Vagina (tissue), 2 donors: ENCODE measurements at places on chromosomes 3 and 15.

- H3K27ac ChIP-seq: no peak overlapping the region
- H3K4me3 ChIP-seq: no peak overlapping the region
- H3K4me1 ChIP-seq: no peaks in the 10 kb centered on the region
- no peaks in the 10 kb centered on the region for H3K36me3 ChIP-seq
- DNase-seq: no peak
Observed at GRCh38 chr3:144429719-144430121, 458.1 kb downstream of the DIPK2A start.

GRCh38 chr3:9915254-9916141, 1.4 kb upstream of the IL17RC start:
- no peaks in the 10 kb centered on the region for H3K36me3 ChIP-seq
- H3K4me1 ChIP-seq: peaks cover 61% of the 10 kb centered on the region
- H3K27ac ChIP-seq: peak overlapping the region; percentile 90
- DNase-seq: no peak

- H3K36me3 ChIP-seq: no peaks in the 10 kb centered on the region
- H3K4me3 ChIP-seq: no peak overlapping the region
- no peak overlapping the region for H3K27ac ChIP-seq
- DNase-seq: no peak
- no peaks in the 10 kb centered on the region for H3K4me1 ChIP-seq
Observed at GRCh38 chr3:194064380-194065332, 71.3 kb upstream of the HES1 start.

DNA sequence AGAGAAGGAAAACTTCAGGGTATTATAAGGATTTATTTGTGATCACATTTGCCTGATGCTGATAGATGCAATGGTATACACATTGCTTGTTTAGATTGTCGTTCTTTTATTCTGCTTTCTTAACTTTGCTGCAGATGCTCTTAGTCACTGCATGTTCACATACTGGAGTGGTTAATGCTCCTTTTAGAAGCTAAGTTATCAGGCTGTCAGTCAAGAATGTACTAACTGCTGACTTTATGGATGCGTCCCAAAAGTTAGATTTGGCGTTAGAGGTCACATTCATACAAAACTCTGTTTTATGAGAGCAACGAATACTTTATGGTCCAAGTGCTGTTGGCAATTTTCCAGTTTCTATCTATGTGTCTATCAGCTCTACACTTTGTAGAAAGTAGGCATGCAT, 160.7 kb downstream of the BBX start:
- no peak for DNase-seq
- no peak overlapping the region for H3K4me3 ChIP-seq
- H3K27me3 ChIP-seq: no peaks in the 10 kb centered on the region

DNA sequence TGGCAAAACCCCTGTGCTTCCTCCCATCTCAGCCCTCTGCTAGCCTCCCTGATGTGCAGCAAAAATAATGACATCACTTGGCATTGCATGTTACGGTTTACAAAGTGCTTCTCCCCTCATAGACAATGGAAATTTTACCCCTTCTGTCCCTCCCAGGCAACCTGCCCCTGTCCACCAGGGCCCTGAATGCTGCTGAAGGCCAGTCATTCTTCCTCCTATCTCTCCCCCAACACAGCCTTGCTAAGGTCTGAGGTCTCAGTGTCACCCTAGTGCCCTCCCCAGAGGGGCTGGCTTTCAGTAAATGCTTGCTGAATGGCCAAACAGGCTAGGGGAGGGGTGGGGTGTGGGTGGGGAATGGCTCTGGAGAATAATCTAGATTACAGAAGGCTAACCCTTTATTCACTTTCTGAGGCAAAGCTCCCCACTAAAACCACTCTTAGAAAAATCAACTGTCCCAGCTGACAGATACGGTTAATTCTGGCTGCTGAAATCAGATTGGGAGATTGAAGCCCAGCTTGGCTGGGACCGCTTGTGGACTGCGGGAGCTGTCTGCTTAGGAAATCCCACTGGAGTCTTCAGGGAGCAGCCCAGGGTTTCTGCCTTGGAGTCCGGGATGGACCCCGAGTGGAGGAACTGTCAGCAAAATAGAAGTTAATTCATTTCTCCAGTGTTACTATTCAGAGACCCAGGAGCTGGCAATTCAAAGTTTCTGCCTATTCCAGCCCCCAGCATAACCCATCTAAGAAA, 22.9 kb downstream of the ANP32A start:
- H3K27me3 ChIP-seq: no peaks in the 10 kb centered on the region
- H3K36me3 ChIP-seq: no peaks in the 10 kb centered on the region
- peak overlapping the region; percentile 39 for H3K27ac ChIP-seq
- H3K4me1 ChIP-seq: peaks cover 84% of the 10 kb centered on the region

DNA sequence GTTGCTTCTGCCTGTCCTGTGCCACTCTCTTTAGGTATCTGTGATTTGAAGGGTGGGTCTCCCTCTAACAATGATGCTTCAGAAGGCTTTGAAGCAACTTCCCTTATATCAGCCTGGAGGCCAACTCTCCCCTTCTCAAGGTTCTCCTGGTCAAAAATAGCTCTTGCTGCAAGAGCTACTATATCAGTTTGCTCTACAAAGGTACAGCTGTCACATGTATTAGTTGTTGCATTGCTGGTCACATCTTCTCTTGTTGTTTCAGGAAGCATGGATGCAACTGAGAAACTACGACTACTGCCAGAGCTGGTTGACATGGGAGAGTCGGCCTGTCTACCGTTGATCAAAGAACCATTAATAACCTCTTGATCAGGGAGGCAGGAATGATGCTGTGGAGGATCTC, 38.3 kb downstream of the USF3 start:
- no peak overlapping the region for H3K4me3 ChIP-seq
- no peak overlapping the region for H3K27ac ChIP-seq
- no peaks in the 10 kb centered on the region for H3K4me1 ChIP-seq
- no peaks in the 10 kb centered on the region for H3K36me3 ChIP-seq

DNA sequence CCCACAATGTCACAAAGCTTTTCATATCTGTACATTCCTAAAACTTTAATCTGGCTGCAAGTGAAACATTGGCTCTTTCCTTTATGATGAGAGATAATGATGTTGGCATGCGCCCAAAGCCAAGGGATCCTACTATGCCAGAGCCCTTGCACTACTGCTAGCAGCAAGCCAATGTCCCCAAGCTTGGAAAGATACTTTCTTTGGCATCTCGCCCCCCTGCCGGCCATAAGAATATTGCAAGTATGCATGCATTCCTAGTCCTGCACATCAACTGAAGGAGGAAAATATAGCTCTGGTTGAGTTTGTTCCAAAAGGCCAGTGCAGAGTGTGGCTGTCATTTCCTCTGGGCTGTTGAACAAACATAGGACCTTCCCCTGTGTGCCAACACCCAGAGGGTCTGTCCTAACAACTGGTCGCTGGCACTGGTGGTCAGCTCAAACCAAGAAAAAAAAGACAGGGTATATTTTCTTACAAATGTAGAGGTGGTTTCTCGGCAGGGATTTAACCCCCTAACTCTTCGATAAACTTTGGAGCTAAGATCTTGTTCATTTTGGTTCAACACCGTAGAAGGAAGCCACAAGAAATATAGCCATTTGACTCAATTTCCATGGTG, 120.9 kb upstream of the ZBED2 start:
- no peak overlapping the region for H3K4me3 ChIP-seq
- H3K27ac ChIP-seq: no peak overlapping the region
- H3K4me1 ChIP-seq: peaks cover 8% of the 10 kb centered on the region
- H3K27me3 ChIP-seq: no peaks in the 10 kb centered on the region
